ENCODE measurements at places on chromosomes 12 and 14. TPM values are rescaled to one million over a fixed set of nuclear protein-coding genes. Genes with fewer than 3 reads are reported as not detected.
A peak's percentile ranks its signal among the peaks of the same experiment; 100 is the strongest.

The INHBC gene
- total RNA-seq = 2.8 TPM

DNA sequence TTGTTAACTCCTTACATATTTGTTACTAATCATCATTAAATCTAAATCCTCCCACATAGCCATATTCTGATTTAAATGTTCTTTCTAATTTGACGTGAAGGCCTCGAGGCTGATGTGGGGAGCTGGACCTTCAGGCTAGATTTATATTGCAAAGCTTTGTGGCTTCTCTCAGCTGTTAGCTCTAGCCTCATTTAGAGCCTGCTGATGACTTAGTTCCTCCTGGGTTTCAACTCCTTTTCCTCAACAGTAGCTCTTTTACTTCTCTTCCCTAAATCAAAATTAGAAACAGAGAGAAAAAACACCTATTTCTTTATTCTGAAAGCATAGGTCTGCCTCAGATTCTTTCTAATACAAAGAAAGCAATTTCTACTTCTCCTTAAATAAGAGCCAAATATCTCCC lies 477.5 kb upstream of the CCDC196 start:
- DNase-seq = no peak
- H3K27ac ChIP-seq = no peak overlapping the region
- H3K36me3 ChIP-seq = no peaks in the 10 kb centered on the region
- no peaks in the 10 kb centered on the region for H3K27me3 ChIP-seq
- no peak overlapping the region for H3K4me3 ChIP-seq

- H3K27me3 ChIP-seq = no peaks in the 10 kb centered on the region
- H3K4me3 ChIP-seq = no peak overlapping the region
- H3K4me1 ChIP-seq = no peaks in the 10 kb centered on the region
Measured at GRCh38 chr12:64991121-64991611, 129.9 kb downstream of the WIF1 start.

The GRIP1 gene
- total RNA-seq = 0.33 TPM

DNA sequence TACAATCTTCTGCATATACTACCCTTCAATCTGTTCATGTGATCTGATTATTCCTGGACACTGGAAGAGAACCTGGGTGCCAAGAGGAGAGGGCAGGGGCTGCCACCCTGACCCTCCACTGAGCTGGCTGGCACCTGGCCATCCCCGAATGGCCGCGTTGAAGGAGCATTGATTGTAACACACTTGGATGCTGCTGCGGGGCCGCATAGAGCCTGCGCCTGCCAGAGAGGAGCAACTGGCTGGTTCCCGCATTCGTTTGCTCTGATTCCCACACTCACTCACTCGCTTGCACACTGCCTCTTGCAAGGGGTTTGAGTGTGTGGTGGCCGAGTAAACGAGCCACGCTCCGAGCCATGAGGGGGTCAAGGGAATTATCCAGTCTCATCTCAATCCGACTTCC lies 32.4 kb downstream of the PSEN1 start:
- H3K27ac ChIP-seq = no peak overlapping the region
- no peaks in the 10 kb centered on the region for H3K27me3 ChIP-seq
- peaks cover 50% of the 10 kb centered on the region for H3K36me3 ChIP-seq
- DNase-seq = no peak
- no peak overlapping the region for H3K4me3 ChIP-seq

The PLEKHD1 gene
- total RNA-seq = 0.08 TPM

GRCh38 chr12:124185971-124186686 lies 108.8 kb upstream of the RFLNA start:
- no peaks in the 10 kb centered on the region for H3K36me3 ChIP-seq
- no peaks in the 10 kb centered on the region for H3K27me3 ChIP-seq
- no peaks in the 10 kb centered on the region for H3K4me1 ChIP-seq
- no peak overlapping the region for H3K4me3 ChIP-seq
- no peak overlapping the region for H3K27ac ChIP-seq

- H3K36me3 ChIP-seq = no peaks in the 10 kb centered on the region
- no peak overlapping the region for H3K4me3 ChIP-seq
- H3K27me3 ChIP-seq = no peaks in the 10 kb centered on the region
- no peak overlapping the region for H3K27ac ChIP-seq
Measured at GRCh38 chr14:25988536-25988935, 609.3 kb downstream of the NOVA1 start.

- H3K27me3 ChIP-seq = peaks cover 5% of the 10 kb centered on the region
- H3K4me3 ChIP-seq = no peak overlapping the region
- H3K27ac ChIP-seq = no peak overlapping the region
- no peaks in the 10 kb centered on the region for H3K4me1 ChIP-seq
Measured at GRCh38 chr14:106551265-106551664, 1024.9 kb downstream of the TMEM121 start.

The FGD6 gene
- total RNA-seq = 6.9 TPM

The AKAP5 gene
- 2.3 TPM for total RNA-seq

The STYK1 gene
- 1.3 TPM for total RNA-seq

- no peaks in the 10 kb centered on the region for H3K4me1 ChIP-seq
- no peaks in the 10 kb centered on the region for H3K36me3 ChIP-seq
- DNase-seq = no peak
- no peaks in the 10 kb centered on the region for H3K27me3 ChIP-seq
Measured at GRCh38 chr14:33240466-33240865, 301.8 kb downstream of the NPAS3 start.

The FAM181A gene
- total RNA-seq = not detected

- H3K4me3 ChIP-seq = no peak overlapping the region
- H3K36me3 ChIP-seq = peaks cover 9% of the 10 kb centered on the region
- no peaks in the 10 kb centered on the region for H3K4me1 ChIP-seq
- H3K27ac ChIP-seq = no peak overlapping the region
Measured at GRCh38 chr12:6234906-6235305, 34.7 kb downstream of the CD9 start.

DNA sequence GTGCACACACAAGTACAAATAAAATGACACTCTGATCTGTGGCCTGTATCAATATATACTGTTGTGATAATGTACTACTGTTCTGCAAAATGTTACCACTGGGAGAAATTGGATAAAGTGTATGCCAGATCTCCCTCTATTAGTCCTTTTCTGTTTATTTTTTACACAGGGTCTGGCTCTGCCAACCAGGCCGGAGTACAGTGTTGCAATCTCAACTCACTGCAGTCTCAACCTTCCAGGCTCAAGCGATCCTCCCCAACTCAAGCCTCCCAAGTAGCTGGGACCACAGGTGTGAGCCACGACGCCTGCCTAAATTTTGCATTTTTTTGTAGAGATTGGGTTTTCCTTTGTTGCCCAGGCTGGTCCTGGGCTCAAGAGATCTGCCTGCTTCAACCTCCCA lies 1.9 kb downstream of the NT5DC3 start:
- no peaks in the 10 kb centered on the region for H3K27me3 ChIP-seq
- DNase-seq = no peak
- H3K4me3 ChIP-seq = peak overlapping the region; percentile 27
- H3K36me3 ChIP-seq = no peaks in the 10 kb centered on the region

GRCh38 chr14:55699131-55700057 lies 119.4 kb downstream of the KTN1 start:
- H3K36me3 ChIP-seq = no peaks in the 10 kb centered on the region
- no peak overlapping the region for H3K4me3 ChIP-seq
- no peaks in the 10 kb centered on the region for H3K27me3 ChIP-seq
- no peak for DNase-seq
- H3K4me1 ChIP-seq = no peaks in the 10 kb centered on the region

DNA sequence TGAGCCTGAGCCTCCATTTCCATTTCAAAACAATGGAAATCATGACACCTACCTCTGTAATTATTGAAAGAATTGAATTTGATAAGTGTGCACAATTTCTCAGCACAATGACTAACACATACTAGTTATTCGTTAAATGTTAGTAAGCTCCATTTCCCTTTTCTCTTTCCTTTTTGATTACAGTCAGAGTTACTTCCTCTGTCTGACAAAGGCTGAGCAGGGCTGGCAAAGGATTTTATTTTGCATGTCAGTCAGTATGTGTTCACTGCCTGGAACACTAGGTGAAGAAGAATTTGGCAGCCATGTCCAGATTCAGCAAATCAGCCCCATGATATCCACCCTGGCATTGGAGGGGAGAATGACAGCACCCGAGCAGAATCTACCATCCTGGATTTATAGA lies 12.2 kb upstream of the RHOJ start:
- H3K4me1 ChIP-seq = no peaks in the 10 kb centered on the region
- peaks cover 2% of the 10 kb centered on the region for H3K27me3 ChIP-seq
- no peak overlapping the region for H3K4me3 ChIP-seq
- no peak for DNase-seq
- H3K36me3 ChIP-seq = no peaks in the 10 kb centered on the region
- no peak overlapping the region for H3K27ac ChIP-seq

The CFAP54 gene
- total RNA-seq = 0.19 TPM

The NTF3 gene
- total RNA-seq = 0.89 TPM

The OTX2 gene
- total RNA-seq = not detected

DNA sequence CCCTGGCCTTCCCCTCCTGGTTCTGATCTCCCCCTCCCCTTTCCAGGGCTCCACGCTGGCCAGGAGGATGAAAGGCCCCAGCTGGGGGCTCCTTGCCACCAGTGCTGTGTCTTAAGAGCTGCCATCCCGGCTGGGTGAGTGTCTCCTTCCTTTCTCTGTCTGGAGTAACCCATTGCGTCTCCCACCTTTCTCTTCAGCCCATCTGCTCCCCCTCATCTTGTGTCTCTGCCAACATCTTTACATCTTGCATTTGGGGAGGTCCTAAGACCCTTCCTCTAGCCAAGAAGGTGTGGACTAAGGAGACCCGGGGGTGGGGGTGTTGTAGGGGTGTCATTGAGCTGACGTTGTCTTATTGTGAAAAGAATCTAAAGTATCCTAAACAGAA lies 505 bp downstream of the BCL2L2 start:
- H3K36me3 ChIP-seq = no peaks in the 10 kb centered on the region
- no peak for DNase-seq
- H3K4me3 ChIP-seq = peak overlapping the region; percentile 93
- peak overlapping the region; percentile 84 for H3K27ac ChIP-seq
- peaks cover 43% of the 10 kb centered on the region for H3K4me1 ChIP-seq

DNA sequence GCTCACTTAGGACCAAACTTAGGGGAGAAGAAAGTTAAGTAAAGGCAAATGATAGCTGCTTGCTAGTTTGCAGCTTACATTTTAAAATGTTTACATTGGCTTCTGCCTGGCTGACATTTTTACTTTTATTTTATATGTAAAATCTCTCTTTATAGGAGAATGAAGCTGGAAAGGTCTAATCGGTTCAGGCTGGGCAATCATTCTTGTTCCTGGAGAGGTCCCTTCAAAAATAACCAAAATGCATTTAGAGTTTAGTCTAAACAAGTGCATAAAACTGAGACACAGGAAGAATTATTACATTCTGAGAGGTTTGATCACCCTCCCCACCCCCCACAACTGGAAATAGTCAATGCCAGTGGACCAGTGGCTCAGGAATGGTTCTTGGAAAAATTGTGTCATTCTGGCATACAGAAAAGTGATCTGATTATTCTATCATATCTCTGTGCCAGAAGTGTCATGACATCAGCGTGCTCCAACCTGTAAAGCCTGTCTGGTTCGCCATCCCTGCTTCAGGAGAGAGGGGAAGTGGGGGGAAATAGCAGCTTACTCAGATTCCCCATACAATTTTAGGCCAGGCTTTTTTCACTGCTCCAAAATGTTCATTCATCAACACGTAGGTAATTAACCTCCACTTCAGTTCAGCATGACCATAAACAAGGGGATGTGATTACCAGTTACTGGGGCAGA lies 4.2 kb downstream of the PRICKLE1 start:
- peaks cover 16% of the 10 kb centered on the region for H3K4me1 ChIP-seq
- H3K27ac ChIP-seq = no peak overlapping the region

DNA sequence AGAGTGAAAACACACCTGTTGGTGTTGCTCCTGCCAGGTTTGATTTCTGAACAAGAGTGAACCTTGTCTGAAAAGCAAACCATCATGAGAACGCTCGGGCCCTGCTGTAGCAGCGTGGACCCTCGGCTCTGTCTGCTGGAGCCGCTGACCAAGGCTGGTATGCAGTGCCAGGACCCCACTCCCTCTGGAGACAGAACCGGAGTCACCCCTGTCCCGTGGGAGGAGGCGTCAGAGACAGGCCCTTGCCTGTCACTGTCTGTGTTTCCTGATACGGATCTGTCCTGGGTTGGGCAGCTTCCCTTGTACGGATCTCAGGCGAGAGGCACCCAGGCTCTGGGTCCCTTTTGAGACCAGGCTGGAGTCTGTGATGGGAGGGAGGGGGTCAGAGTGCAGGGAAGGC lies 111.6 kb downstream of the ADGRD1 start:
- H3K36me3 ChIP-seq = no peaks in the 10 kb centered on the region
- no peak for DNase-seq
- H3K27ac ChIP-seq = no peak overlapping the region
- no peaks in the 10 kb centered on the region for H3K27me3 ChIP-seq
- H3K4me3 ChIP-seq = no peak overlapping the region
- H3K4me1 ChIP-seq = no peaks in the 10 kb centered on the region

Measured in liver (tissue), 10 donors.